ENCODE measurements at places on chromosomes 11 and 22. TPM values are rescaled to one million over a fixed set of nuclear protein-coding genes. Genes with fewer than 3 reads are reported as not detected.

GRCh38 chr11:30345644-30346043, 22.7 kb downstream of the ARL14EP start:
- no peak for DNase-seq
- no peaks in the 10 kb centered on the region for H3K36me3 ChIP-seq
- H3K4me3 ChIP-seq = no peak overlapping the region
- no peaks in the 10 kb centered on the region for H3K4me1 ChIP-seq
- no peaks in the 10 kb centered on the region for H3K27me3 ChIP-seq
- H3K27ac ChIP-seq = no peak overlapping the region

DNA sequence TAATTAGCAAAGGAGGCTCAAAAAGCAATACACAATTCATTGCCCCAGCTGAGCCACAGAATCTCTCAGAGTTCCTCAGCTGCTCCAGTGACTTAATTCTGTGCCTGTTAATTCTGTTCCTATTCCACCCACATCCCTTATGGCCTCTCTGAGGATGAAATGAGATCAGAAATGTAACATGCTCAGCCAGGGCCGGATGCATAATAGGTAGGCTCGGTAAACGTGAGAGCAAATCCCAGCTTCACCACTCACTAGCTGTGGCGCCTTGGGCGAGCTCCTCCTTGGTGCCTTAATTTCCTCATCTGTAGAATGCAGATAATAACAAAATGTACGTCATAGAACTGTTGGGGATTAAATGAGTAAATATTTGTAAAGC, 42.8 kb upstream of the DKK3 start:
- no peaks in the 10 kb centered on the region for H3K36me3 ChIP-seq
- H3K27ac ChIP-seq = no peak overlapping the region
- no peaks in the 10 kb centered on the region for H3K4me1 ChIP-seq
- no peak for DNase-seq

The NELL1 gene
- total RNA-seq = not detected

GRCh38 chr11:99632969-99633368, 612.2 kb downstream of the CNTN5 start:
- H3K4me3 ChIP-seq = no peak overlapping the region
- DNase-seq = no peak
- no peaks in the 10 kb centered on the region for H3K36me3 ChIP-seq
- no peaks in the 10 kb centered on the region for H3K27me3 ChIP-seq
- no peaks in the 10 kb centered on the region for H3K4me1 ChIP-seq

DNA sequence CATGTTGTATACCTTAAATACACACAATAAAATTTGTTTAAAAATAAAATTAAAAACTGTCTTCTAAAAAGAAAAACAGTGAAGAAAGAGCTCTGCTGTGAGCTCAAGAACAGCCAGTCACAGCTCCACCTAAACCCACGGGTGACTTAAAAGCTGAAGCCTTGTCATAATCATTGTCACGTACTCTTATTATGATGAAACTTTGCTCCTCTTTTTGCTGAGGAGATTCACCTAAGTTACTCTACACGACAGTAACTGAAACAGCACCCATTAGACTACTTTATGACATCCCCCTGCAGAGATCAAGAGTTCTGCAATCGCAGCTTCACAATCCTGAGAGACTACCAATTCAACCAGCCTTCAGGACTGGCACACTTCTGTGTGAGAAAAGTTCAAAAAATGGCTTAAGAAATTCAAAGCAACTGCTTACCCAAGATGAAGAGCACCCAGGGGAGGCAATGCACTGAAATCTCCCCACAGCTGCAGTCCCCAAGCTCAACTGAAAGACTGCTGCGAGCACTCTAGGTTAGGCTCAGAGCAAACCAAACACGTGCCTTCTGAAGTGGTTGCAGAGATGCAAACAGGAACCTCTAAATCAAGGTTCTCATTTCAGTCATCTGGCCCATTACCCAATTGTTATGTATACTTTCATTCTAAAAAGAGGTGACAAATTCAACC, at the start of gene JAML:
Gene JAML, minus strand, starts transcription at position 501 of the 678 bp plus-strand sequence. CDS start 10,145 bp downstream, outside the sequence.
- H3K36me3 ChIP-seq = no peaks in the 10 kb centered on the region
- H3K4me1 ChIP-seq = peaks cover 94% of the 10 kb centered on the region
- no peaks in the 10 kb centered on the region for H3K27me3 ChIP-seq
- peak within 1 kb of the TSS; percentile 60 for H3K27ac ChIP-seq
- peak; percentile 86 for DNase-seq
- H3K4me3 ChIP-seq = peak within 1 kb of the TSS; percentile 68

The MS4A15 gene
- not detected for total RNA-seq

- H3K4me3 ChIP-seq = no peak overlapping the region
- H3K27me3 ChIP-seq = no peaks in the 10 kb centered on the region
- no peak overlapping the region for H3K27ac ChIP-seq
- no peaks in the 10 kb centered on the region for H3K4me1 ChIP-seq
Measured at GRCh38 chr11:125773516-125773915, 5.1 kb downstream of the PATE2 start.

GRCh38 chr11:69653406-69653960, 12.5 kb downstream of the CCND1 start:
- no peak for DNase-seq
- no peaks in the 10 kb centered on the region for H3K27me3 ChIP-seq
- no peak overlapping the region for H3K27ac ChIP-seq
- H3K36me3 ChIP-seq = no peaks in the 10 kb centered on the region
- no peaks in the 10 kb centered on the region for H3K4me1 ChIP-seq
- no peak overlapping the region for H3K4me3 ChIP-seq

DNA sequence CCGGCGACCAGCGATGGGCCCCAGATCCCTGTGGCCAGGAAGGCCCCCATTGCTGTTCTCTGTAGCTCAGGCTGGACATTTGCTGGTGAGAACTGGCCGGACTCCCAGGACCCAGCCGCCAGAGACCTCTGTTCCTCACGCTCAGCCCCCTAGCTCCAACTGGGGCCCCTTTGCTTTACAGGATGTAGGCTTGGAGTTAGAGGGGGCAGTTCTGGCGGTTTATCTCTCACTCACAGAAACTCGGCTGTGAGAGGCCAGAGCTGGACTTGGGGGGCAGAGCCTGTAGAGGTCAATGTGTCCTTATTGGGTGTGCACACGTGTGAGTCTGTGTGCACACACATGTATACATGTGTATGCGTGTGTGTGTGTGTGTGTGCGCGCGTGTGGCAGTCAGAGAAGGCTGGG, 502 bp downstream of the SMIM38 start:
- H3K36me3 ChIP-seq = no peaks in the 10 kb centered on the region
- no peak overlapping the region for H3K27ac ChIP-seq
- H3K4me1 ChIP-seq = no peaks in the 10 kb centered on the region

DNA sequence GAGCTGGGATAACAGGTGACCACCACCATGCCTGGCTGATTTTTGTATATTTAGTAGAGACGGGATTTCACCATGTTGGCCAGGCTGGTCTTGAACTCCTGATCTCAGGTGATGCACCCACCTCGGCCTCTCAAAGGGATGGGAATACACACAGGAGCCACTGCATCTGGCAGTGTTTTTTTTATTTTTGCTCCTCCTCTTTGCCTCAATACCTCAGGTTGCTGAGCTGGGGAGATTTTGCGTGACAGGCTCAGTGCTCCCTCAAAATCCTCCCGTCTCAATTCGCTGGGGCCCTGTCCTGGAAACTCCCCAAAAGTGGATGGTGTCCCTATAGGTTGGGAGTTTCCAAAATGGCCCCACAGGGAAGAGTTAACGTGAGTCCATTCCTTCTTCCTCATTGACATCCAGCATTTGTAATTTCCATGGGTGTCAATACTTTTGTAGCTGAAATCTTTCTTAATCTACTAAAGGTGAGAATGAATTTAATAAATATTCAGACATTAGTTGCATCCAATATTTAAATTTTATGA, 71.8 kb downstream of the GGTLC2 start:
- no peaks in the 10 kb centered on the region for H3K27me3 ChIP-seq
- no peak for DNase-seq
- peaks cover 9% of the 10 kb centered on the region for H3K4me1 ChIP-seq
- H3K27ac ChIP-seq = no peak overlapping the region

DNA sequence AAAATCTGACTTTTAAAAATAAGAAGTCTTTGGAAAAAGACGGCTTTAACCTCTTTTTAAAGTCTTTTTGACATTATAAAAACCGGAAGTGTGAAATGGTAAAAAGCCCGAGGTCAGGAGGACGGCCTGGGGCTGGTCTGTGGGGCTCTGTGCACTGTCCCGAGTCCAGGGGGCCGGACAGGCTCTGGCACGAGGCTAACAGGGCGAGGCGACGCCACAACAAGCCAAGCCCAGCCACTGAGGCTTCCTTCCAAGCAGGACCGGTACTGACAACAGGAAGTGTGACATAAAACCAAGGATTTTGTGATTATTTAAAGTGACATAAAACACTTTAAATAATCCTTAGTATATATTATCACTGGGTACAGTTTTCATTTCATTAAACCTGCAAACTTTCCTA, 39.2 kb downstream of the BRD1 start:
- no peak for DNase-seq
- peaks cover 43% of the 10 kb centered on the region for H3K4me1 ChIP-seq
- H3K36me3 ChIP-seq = peaks cover 56% of the 10 kb centered on the region

Data from CD4-positive, alpha-beta memory T cell (primary cell).